ENCODE measurements at places on chromosomes 6 and 20.

GRCh38 chr20:50930139-50930975 is 880 bp downstream of the ADNP start:
- no peaks in the 10 kb centered on the region for H3K27me3 ChIP-seq
- peak overlapping the region; percentile 92 for H3K27ac ChIP-seq
- H3K4me1 ChIP-seq = peaks cover 51% of the 10 kb centered on the region

GRCh38 chr6:124830506-124830905 is 131.7 kb upstream of the RNF217 start:
- H3K27me3 ChIP-seq = no peaks in the 10 kb centered on the region
- H3K4me3 ChIP-seq = no peak overlapping the region
- no peaks in the 10 kb centered on the region for H3K4me1 ChIP-seq
- DNase-seq = no peak

GRCh38 chr6:156347246-156347645 is 429.9 kb upstream of the ARID1B start:
- H3K27ac ChIP-seq = no peak overlapping the region
- H3K4me3 ChIP-seq = no peak overlapping the region
- no peak for DNase-seq
- H3K36me3 ChIP-seq = no peaks in the 10 kb centered on the region

DNA sequence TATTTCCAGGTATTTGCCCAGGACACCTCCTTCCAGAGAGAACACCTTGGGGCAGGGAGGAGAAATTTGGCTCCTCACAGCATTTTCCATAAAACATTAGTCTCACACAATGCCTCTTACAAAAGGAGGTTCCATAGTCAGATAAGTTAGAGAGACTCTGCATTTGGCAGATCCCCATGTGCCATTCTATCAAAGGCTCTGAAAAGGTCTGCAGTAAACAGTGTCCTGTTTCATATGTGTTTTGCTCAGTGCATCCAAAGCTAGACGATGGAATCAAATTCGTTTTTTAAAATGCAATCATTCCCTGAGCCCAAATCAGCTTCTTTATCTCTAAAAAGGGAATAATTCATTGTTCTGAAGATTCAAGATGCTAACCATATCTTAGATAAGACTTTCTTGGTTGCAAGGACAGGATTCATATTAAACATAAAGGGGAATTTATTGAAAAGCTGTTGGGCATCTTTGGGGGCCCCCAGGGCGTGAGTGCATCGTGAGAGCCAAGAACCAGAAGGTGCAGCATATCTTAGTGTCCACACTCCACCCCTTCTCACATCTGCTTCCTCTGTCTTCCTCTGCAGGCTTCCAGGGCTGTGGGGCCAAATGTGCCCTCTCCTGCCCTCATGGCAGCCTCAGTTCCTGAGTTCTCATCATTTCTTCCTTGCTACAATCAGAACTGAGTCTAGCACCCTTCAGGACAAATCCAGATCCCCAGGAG is 41.4 kb upstream of the MLN start:
- peaks cover 10% of the 10 kb centered on the region for H3K27me3 ChIP-seq
- H3K36me3 ChIP-seq = no peaks in the 10 kb centered on the region
- H3K4me1 ChIP-seq = peaks cover 4% of the 10 kb centered on the region
- H3K27ac ChIP-seq = no peak overlapping the region
- no peak overlapping the region for H3K4me3 ChIP-seq
- DNase-seq = no peak

GRCh38 chr20:7773511-7773910 is 166.7 kb downstream of the HAO1 start:
- no peak overlapping the region for H3K27ac ChIP-seq
- no peak overlapping the region for H3K4me3 ChIP-seq

GRCh38 chr6:168226061-168226752 is 93.4 kb downstream of the DACT2 start:
- H3K36me3 ChIP-seq = no peaks in the 10 kb centered on the region
- H3K4me3 ChIP-seq = no peak overlapping the region
- no peaks in the 10 kb centered on the region for H3K4me1 ChIP-seq
- DNase-seq = no peak
- peaks cover 8% of the 10 kb centered on the region for H3K27me3 ChIP-seq

All from activated naive CD8-positive, alpha-beta T cell treated with anti-CD3 and anti-CD28 coated beads, Interleukin-2, amount 50 U/mL, for 24 hours (primary cell).